Stimulated activated CD4-positive, alpha-beta T cell treated with anti-CD3 and anti-CD28 coated beads, Interleukin-2, amount 100 ng/mL, for 24 hours (primary cell): ENCODE measurements at places on chromosomes 7 and 10.

- no peak for DNase-seq
Measured at GRCh38 chr7:130221746-130222145, 14.1 kb downstream of the SSMEM1 start.

DNA sequence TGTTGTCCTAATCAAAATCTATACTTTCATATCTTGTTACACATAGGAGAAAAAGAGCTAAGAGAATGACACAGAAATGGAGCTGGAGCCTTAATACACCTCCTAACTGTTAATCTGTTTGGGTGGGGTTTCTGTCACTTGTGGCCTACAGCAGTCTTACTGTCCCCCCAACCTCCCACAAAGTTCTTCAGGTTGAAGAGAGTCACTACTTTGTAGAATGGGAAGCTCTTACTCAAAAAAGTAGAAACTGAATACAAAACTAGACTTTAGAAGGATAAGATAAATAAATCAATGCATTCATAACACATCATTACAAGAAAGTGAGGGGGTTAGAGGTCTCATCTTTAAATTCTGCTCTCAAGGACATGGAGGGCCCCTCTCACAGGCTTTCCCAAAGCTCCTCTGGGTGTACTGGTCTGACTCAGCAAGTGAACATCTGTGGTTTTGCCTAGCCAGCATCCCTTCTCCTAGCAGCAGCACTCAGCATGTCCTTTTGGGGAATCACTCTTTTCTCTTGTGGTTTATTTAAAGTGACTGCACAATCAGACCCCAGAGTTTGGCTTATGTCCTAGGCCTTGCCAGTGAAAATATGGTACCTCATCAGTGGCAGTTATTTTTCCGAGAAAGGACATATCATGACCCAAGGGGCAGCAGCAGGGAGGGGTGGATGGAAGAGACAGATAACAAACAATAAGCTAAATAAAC is 2.0 kb upstream of the BLVRA start:
- DNase-seq: no peak

DNA sequence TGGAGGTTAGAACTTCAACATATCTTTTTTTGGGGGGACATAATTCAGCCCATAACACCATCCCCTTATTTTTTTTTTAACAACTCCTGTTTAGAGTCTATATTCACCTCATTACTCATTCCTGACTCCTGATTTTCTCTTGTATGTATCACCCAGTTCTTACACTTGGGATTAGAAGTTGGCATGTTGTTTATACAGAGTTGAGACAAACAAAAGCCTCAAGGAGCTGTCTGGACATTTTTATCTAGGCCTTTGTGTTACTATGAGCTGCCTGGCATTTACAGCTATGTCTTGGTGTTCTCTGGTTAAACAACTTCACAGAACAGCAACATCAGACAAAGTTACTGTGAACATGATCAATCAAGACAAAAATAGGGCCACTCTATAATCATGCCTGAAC is 517.5 kb downstream of the KIF20B start:
- DNase-seq: no peak

DNA sequence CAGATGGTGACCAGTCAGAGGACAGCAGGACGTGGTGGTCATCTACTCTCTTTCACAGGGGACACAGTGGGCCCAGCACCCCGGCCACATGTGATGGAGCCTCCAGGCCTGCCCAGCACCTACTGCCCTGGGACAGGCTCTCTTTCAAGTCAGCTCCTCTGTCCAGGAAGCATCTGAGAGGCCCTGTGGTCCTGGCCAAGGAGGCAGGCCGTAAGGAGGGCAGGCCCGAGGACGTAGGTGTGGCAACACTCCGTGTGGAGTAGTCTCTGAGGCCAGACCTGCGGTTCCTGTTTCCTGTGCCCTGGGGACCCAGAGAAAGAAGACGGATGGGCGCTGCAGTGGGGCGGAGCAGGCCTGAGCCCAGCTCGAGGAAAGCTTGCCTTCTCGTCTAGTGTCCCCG is 179.2 kb downstream of the EBF3 start:
- no peak for DNase-seq

DNA sequence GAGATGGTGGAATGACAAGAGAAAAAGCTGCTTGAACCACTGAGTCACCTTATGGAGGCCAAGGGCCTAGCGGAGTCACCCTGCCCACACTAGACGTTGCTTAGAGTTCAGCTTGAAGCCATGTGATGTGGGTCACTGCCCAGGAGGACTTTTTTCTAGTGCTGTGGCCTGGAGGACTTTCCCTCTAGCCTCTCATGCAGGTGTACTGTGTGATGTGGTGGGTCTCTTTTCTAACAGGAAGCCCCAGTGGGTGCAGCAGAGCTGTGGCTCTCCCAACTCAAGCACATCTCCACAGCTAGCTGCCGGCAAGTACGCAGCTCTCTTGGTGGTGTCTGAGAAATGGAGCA is 13.6 kb downstream of the POR start:
- no peak for DNase-seq

DNA sequence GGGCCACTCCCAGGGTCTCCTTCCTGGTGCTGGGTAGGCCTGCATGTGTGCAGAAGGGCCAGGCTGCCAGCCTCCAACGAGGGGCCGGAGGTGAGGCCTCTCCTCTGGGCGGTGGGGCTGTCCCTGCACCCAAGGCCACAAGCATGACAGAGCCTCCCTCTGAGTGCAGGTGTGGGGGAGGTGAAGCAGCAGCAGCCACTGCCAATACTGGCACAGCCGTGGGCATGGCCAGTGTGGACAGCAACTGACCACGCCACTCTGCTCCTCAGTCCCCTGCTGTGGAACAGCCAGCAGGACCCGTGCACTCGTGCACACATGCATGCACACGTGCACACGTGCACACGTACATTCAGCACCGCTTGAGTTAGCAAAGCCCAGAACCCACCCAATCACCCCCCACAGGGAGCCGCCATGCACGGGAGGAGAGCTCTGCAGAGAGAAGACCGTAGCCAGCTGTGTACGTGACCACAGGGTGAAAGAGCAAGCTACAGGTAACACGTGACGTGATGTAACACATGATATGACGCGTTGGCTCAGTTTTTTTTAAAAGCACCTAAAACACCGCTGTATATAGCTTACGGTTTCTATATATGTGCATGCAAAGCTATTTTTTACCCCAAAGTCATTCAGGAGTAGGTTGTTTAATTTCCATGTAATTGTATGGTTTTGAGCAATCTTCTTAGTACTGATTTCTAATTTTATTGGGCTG is 23.1 kb downstream of the PAPOLB start:
- no peak for DNase-seq

- no peak for DNase-seq
Measured at GRCh38 chr7:134890246-134891240, 95.8 kb upstream of the AGBL3 start.

- DNase-seq: no peak
Measured at GRCh38 chr10:3567291-3567963, 217.6 kb downstream of the KLF6 start.

- no peak for DNase-seq
Measured at GRCh38 chr10:26445411-26446031, 7.4 kb downstream of the APBB1IP start.

DNA sequence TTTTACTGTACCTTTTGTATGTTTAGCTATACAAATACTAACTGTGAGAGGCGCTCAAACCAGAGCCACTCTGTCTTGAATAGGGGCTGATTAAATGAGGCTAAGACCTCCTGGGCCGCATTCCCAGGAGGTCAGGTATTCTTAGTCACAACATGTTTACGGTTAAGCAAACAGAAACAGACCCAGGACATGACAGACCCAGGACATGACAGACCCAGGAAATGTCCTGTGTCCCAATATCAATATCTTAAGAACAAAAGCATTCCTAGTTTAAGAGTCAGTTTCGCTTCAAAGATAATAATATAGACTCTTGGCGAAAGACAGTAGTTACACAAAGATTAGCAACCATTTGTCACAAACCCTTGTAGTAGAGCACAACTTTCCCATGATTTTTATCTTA is 304.5 kb downstream of the CCSER2 start:
- DNase-seq: no peak

GRCh38 chr10:15436696-15437095 is 65.6 kb upstream of the FAM171A1 start:
- DNase-seq: no peak

GRCh38 chr7:7292608-7293007 is 110.3 kb downstream of the C1GALT1 start:
- DNase-seq: no peak

DNA sequence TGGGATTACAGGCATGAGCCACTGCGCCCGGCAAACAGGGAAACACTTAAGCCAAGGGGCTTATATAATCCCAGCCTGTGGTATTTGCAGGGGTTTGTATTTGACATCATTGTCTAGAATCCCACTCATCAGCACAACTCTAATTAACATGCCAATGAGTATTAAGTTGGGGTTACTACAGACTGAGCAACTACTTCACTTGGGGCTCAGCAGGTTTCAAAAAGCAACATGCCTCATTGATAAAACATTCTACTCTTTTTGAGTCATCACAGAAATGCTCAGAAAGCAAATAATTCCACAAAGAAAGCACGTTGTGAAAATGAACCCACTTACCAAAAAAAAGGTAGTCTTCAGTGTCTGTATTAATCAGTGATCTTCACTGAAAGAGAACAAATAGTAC is 236.9 kb upstream of the CELF2 start:
- no peak for DNase-seq

- peak; percentile 52 for DNase-seq
Measured at GRCh38 chr10:6200734-6201515, 1.8 kb upstream of the PFKFB3 start.

- no peak for DNase-seq
Measured at GRCh38 chr7:158042156-158042880, 545.3 kb downstream of the PTPRN2 start.

GRCh38 chr7:44460325-44460724 is 30.1 kb downstream of the NUDCD3 start:
- DNase-seq: peak; percentile 22
